ENCODE measurements at places on chromosomes 2 and 18.

- DNase-seq: no peak
Observed at GRCh38 chr18:470661-471501, 29.6 kb downstream of the COLEC12 start.

DNA sequence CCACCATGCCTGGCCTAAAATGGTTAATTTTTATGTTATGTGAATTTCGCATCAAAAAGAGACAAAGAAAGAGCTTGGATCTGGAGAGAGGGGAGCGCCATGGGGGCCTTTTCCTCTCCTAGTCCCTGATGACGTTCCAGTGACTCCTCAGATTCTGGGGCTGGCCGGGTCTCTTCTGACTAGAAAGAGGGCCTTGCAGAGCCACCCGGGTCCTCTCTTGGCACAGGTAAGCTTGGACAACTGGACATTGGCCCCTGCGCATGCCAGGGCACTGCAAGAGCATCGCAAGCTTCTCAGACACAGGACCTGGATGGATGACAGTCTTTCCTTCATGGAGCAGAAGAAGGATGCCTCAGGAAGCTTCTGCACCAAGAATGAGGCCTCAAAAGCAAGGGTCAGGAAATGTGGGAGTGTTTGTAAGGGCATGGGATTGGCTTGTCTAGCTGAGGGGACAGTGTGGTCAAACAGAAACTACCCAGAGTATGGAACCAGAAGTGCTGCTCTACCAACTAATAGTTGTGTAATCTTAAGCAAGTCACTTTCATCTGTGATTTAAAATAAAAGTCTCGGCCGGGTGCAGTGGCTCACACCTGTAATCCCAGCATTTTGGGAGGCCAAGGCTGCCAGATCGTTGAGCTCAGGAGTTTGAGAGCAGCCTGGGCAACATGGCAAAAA is 35.2 kb downstream of the FOSL2 start:
- DNase-seq: no peak

GRCh38 chr2:42044939-42045338 is 2.9 kb upstream of the PKDCC start:
- DNase-seq: no peak

DNA sequence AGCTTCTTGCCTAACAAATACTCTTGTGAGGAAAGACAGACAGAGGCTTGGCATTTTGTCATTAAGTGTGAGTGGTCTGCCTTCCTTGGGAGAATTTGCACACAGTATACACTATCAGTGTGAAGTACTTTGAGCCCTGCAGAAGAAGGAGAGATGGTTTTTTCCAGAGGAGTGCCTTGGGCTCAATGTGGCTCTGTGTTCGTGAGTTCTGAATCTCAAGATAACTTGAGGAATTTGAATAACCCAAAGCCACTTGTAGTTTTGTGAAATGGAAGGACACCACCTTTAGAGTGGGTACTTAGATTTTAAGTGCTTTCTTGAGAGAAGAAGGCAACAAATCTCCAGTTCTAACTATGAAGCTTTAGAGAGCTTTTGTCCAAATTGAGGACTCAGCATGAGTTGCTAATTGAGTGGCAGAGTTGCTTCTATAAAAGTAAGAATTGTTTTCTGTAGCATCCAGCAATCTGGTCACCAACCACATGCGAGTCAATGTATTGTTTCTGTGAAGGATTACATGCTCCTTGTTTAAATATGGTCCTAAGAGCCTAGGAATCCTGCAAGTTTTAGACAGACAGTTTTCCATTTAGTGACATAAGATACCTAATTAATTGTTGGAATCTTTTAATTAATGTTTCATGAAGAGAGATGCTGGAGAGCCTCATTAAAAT is 68.3 kb downstream of the BABAM2 start:
- no peak for DNase-seq

DNA sequence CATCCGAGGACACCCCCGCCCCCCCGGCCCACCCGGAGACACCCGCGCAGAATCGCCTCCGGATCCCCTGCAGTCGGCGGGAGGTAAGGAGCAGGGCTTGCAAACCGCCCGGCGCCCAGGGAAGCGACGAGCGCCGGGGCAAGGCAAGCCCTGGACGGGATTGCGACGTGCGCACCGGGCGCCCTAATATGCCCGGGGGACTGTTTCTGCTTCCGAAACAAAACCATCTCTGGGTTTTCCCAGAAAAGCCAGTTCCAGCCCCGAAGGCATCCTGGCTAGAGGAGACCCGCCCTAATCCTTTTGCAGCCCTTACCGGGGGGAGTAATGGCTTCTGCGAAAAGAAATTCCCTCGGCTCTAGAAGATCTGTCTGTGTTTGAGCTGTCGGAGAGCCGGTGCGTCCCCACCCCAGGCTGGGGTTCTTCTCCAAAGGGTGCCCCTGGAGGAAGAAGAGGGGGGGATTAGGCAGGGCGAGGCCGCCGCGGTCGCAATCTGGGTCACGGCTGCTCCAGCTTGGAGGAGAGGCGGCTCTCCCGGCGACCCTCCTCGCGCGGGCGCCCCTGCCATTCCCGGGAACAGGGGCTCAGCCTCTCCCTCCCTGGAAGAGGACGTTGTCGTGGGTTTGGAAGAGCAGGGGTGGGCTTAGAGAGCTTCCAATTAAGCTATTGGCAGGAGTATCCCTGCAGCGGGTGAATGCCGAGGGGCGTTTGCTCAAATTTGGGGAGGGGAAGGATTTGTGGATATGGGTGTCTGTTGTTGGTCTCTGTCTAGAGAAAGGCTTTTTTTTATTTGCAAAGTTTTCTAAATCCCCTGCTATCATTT is 521 bp downstream of the MYCN start:
- no peak for DNase-seq

GRCh38 chr2:144402251-144402650 is 117.7 kb downstream of the ZEB2 start:
- no peak for DNase-seq

DNA sequence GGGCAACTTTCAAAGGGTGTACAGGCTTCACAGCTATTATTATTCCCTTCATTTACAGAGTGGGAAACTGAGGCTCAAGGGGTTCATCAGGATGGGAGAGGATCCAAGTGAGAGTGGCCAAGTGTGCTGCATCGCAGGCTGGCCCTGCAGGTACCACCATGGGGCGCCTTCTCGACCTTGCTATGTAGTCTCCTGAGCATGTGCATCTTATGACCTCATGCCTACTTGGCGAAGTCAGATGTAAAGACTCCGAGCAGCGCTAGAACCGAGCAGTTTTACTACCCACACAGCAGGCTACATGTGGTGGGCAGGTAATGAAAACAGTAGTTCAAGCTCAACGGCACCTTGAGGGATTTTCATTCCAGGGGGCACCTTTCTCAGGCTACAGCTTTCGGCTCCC is 42.0 kb downstream of the TFCP2L1 start:
- no peak for DNase-seq

GRCh38 chr2:180655842-180656454 is 324.5 kb upstream of the UBE2E3 start:
- no peak for DNase-seq

- DNase-seq: no peak
Observed at GRCh38 chr2:73295751-73296400, 2.5 kb upstream of the EGR4 start.

DNA sequence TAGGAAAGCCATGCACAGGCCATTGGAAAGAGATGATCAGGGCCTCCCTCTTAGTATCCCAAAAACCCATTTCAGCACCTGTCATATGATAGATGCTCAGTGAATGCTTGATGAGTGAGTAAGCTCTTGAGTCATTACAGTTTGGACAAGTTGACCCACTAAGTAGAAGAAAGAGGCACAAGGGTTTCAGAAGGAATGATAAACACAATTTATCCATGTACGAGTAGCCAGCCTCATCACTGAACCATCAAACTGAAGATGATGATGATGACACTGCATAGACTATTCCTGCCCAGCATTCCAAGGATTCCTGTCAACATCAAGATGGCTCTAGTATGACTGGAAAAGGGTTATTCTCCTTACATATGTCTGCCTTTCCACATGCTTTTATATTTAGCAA is 596.0 kb downstream of the BCL11A start:
- no peak for DNase-seq

DNA sequence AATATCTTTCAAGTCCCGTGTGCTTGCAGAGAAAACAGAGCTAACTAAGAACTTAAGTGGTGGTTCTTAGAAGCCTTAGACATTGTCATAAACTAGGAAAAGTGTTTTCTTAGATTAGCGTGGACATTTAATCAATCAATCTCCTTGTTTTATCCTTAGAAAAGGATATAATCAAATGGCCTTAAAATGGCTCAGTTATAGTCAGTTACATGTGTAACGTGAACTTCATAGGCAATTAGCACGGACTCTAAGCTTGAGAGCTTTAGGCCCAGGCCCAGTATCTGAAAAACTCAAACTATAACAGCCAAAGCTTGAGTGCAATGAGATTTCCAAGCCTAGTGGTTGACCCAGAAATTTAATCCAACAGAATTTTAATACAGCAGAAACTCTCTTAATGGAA is 43.5 kb upstream of the SP3 start:
- DNase-seq: no peak

GRCh38 chr2:176115883-176116813 is at the start of gene HOXD10:
HOXD10 (plus strand) TSS chr2:176116778; CDS start chr2:176116834, 56 bp downstream.
- DNase-seq: no peak

DNA sequence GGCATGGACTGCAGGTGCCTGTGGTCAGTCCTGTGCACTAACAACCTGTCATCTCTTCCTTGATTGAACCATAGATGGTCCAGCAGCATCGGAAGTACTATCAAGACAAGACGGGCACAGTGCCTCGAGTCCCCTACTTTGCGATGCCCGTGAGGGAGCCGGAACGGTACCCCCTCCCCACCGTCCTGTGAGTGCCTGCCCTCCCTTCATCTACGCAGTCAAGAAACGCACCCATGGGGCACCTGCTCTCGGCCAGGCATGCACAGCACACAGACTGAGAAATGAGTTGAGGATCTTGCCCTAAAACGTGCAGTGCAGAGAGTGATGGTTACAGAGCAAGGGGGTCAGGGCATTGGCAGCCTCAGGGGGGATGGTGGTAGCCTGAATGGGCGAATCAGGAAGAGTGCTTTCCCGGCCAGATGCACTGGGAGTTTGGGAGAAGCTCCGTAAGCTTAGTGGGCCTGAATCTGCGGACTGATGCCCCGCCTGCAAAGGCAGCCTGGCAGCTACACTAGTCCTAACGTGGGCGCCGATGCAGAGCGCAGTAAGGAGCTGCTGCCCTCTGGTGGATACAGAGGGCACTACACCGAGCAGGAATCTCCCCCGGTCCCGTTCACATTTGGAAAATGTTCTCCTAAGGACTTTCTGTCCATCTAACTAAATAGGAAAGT is 63.6 kb downstream of the CIB4 start:
- DNase-seq: peak; percentile 48

- no peak for DNase-seq
Observed at GRCh38 chr2:15782769-15783294, 157.5 kb upstream of the MYCN start.

GRCh38 chr2:8485736-8486135 is 196.1 kb upstream of the ID2 start:
- DNase-seq: no peak

- no peak for DNase-seq
Observed at GRCh38 chr2:8392098-8392866, 289.6 kb upstream of the ID2 start.

DNA sequence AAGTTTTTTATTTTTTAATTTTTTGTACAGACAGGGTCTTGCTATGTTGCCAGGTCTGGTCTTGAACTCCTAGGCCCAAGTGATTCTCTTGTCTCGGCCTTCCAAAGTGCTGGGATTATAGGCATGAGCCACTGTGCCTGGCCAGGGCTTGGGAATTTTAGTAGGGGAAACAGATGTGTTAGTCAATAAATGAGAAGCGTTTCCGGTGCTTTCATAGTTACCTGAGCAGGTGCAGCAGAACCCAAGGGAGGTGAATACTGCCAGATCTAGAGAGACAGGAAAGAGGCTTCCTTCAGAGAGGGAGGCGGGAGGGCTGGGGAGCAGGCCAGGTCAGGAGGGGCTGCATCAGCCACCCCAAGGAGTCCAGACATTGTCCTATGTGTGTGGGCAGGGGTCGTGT is 30.5 kb upstream of the IMPA2 start:
- no peak for DNase-seq

- no peak for DNase-seq
Observed at GRCh38 chr2:190856985-190857384, 23.6 kb upstream of the GLS start.

DNA sequence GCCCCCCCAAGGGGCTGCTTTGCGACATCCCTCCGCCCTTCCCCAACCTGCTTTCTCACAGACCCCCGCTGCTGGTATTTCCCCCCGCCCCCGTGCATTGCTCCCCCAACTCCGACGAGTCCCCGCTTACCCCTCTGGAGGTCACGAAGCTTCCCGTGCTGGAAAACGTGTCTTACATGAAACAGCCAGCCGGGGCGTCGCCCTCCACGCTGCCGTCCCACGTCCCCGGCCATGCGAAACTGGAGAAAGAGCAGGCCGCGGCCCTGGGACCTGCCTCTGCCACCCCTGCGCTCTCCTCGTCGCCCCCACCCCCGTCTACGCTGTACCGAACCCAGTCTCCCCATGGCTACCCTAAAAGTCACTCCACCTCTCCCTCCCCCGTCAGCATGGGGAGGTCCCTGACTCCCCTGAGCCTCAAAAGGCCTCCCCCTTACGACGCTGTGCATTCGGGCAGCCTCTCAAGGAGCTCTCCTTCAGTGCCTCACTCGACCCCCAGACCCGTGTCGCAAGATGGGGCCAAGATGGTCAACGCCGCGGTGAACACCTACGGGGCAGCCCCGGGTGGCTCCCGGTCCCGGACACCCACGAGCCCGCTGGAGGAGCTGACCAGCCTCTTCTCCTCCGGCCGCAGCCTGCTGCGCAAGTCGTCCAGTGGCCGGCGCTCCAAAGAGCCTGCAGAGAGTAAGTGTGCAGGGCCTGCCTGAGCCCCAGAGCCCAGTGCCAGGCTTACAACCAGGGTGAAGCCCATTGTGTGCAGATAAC is 183.0 kb downstream of the NYAP2 start:
- DNase-seq: no peak

- no peak for DNase-seq
Observed at GRCh38 chr2:63862806-63863205, 21.1 kb downstream of the UGP2 start.

DNA sequence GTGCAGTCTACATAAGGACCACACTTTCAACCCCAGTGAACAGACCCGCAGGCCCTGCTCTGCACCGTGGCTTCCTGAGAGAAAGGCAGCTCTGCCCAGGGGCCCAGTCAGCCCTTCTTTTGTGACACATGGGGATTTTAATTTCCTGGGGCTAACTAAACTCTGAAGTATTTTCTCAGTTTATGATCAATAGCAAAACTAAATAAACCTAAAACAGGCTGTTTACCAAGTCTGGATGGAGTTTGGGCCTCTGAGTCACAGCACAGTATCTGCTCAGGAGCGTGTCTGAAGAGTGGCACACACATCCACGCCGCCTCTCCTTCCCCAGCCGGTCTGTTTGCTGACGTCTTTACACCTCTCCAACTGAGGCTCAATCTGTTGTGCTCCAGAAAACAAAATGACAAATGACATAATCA is 72.3 kb downstream of the LDLRAD4 start:
- DNase-seq: no peak
